ENCODE measurements at places on chromosomes 5 and 9.

DNA sequence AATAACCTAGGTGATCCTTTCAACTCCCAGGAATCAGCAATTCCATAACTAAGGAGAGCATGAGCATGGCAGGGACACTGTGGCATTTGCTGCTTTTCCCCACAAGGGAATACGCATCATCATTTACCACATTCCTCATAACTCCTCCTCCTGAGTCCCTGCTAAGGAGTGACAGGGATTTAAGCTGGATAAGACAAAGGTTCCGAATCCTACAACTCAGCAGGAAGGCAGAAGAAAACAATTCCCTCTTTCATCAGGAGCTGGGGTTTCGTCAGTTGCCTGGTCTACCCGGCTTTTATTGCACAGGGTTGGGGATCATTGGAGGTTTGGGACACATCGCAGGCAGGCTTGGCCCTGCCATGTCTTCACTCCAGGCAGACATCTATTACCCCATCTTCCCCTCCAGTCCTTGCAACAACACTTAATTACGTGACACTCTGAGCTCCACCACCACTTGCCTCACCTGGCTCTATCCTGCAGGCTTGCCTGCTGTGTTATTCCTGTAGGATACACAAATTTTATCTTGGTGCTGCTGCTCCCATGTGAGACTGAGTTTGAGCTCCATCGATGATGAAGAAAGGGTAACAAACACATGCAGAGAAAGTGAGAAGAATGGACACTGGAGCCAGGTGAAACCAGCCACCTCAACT lies 563.0 kb upstream of the KLF4 start:
- DNase-seq: no peak

DNA sequence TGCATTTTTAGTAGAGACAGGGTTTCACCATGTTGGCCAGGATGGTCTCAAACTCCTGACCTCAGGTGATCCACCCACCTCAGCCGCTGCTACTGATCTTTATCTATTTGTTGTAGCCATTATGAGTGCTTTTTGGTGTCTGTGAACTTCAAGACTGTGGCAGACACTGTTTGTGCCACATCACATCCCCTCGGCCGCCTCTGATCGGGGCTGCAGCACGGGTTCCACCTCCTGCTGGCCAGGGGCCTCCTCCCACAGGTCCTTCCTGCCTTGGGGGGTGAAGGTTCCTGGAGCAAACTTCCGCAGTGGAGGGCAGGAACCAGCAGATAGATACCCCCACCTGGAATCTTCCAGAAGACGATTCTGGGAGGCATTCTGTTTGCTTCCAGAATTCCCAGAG lies 98.5 kb downstream of the C9orf50 start:
- no peak for DNase-seq

- DNase-seq: no peak
Observed at GRCh38 chr5:125440905-125441304, 694.5 kb upstream of the ZNF608 start.

GRCh38 chr9:82021198-82021597 lies 32.6 kb downstream of the SPATA31D1 start:
- no peak for DNase-seq

GRCh38 chr9:129182122-129182521 lies 4.1 kb upstream of the IER5L start:
- no peak for DNase-seq

DNA sequence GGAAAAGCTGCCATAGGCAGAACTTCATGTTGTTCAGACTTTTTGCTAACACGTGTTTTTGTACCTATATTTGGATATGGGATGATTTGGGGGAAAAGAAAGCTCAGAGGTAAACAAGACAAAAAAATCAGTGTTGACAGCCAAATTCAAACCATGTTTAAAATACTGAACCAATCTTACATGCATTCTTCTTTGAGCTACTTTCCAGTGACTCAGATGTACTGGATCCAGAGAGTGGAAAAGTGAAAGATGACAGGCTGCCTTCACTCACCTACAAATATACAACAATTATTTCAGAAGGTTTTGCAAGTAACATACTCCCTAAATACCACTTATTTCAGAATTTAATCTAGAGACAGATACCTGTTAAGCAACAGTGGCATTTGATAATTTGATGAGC lies 165.7 kb downstream of the MPDZ start:
- DNase-seq: no peak

DNA sequence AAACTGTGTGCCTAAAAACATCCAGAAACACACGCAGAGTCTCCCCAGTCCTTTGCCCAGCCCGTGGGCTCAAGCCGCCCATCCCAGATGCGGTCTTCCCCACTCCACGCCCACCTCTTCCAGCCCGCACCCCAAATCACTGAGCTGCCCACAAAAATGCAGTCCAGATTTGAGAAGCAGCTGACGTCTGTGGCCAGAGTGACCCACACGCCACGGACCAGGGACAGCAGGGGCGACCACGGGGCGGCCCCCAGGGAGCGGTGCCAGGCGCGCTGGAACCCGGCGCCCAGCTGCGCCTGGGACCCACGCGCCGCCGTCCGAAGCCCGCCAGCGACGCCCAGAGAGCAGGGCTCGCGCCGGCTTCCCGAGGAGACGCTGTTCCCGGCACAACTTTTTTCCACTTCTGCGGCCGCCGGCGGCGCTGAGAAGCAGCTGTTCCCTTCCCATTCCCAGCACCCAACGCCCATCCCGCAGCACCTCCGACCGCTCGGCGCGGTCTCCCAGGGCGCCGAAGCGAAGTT lies 674 bp downstream of the LHFPL2 start:
- DNase-seq: no peak

- DNase-seq: peak; percentile 88
Observed at GRCh38 chr9:136728080-136728547, 14.6 kb downstream of the LCN10 start.

GRCh38 chr9:113261917-113262671 lies 13.3 kb downstream of the CDC26 start:
- no peak for DNase-seq

DNA sequence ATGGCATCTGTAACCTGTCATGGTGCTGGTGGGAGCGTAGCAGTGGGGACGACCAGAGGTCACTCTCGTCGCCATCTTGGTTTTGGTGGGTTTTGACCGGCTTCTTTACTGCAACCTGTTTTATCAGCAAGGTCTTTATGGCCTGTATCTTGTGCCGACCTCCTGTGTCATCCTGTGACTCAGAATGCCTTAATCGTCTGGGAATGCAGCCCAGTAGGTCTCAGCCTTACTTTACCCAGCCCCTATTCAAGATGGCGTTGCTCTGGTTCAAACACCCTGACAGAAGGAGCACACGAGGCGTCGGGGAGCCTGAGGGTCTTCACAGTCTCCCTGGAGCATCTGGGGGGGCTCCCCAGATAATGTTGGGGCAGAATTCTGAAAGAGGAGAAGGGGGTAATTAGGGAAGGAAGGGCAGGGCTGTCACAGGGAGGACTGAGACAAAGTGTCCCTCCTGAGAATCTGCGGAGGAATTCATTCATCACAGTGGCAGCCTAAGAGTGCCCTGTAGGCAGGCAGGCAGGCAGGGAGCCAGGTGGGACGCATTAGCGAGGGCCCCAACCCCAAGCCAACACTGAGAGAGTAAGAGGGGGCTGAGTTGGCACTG lies 21.3 kb upstream of the NCS1 start:
- DNase-seq: no peak

DNA sequence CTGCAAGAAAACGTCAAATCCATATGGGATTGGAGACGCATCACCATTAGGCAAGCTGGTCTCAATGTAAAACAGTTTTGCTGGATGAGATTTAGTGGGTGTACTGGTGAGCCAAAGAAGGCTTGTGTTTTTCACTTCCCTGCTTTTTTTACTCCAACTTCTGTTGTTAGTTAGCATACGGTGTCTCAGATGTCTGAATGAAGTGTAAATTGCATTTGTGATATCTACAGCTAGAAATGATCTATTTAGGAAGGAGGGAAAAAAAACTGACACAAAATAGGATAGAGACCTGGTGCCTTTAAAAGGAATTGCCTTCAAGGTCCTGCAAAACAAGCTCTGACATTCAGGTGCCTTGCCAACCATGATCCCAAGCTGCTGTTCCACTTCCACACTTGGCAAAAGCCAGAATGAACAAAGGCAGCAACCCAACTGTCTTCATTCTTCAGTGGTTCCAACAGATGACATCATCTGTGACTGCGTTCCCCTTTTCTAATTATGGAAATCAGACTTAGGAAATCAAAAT lies 104.2 kb upstream of the RAI14 start:
- DNase-seq: no peak

- DNase-seq: no peak
Observed at GRCh38 chr5:95777441-95777840, 45.1 kb downstream of the GLRX start.

- no peak for DNase-seq
Observed at GRCh38 chr5:14089198-14089597, 53.9 kb upstream of the TRIO start.

DNA sequence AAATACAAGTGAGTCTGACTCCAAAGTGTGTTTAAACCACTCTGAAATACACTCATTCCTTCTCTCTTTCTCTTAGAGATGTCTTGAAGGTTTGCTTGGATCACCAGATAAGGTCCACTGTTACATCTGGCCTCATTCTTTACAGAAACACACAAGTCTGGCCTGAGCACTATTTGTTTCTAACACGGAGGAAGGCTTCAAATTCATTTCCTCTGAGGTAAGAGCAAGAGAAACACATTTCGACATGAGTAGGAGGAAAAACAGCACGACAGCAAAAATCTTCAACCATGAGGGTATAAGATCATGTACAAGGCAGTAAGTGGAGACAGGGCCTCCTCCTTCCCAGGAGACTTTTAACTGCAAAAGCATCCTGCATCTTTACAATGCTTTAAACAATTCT lies 8.0 kb downstream of the SIL1 start:
- DNase-seq: no peak

DNA sequence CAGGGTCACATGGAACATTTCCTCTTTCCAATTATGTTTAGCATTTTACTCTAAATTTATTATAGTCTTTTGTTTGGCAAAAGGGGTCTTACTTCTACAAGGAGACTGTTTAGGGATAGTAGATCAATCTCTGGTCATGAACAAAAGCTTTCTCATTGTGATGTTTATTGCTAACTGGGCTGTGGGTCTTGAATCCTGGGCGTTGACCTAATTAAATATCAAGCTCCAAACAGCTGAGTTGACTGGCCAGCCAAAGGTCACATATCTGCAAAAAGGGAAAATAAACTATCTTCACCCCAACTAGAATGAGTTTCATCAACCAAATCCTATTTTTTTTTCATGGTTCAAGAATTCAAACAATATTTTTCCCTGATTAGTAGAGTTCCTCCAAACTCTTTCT lies 245.4 kb upstream of the TUT7 start:
- DNase-seq: no peak
